ENCODE measurements at places on chromosomes 7 and 10.

DNA sequence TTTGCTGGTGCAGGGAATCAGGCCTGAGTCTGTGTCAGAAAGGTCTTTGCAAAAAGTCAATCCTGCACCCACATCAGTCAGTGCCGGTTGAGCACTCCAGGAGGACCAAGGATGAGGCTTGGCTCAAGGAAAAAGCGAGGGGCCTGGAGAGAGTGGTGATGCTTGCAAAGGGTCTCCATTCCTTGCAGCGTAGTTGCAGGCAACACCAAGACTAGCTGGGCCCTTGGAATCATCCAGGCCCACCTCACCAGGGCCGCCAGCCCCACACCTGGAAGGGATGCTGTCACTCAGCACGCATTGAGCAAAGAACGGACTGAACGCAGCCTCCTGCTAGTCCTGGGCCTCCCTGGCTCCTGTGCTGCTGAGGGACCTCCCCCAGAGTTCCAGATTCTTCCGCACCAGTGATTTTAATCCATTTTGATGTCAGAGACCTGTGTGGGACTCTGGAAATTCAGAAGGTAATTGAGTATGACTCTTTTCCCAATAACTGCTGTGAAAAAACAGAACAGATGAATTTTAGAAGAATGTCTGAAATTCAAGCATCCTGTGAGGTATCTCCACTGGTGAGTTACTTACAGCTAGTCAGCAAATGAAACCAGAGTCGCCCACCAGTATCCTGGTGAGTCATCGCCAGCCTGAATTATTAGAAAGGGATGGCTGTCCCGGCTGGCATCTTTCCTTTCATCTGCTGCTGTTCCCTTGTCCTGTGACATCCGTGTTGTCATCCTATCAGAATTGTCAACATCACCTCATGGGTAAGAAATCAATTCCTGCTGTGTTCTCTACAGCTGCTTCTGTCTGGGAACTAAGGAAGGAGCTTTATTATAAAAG is 150.8 kb upstream of the NPS start:
- DNase-seq = no peak

DNA sequence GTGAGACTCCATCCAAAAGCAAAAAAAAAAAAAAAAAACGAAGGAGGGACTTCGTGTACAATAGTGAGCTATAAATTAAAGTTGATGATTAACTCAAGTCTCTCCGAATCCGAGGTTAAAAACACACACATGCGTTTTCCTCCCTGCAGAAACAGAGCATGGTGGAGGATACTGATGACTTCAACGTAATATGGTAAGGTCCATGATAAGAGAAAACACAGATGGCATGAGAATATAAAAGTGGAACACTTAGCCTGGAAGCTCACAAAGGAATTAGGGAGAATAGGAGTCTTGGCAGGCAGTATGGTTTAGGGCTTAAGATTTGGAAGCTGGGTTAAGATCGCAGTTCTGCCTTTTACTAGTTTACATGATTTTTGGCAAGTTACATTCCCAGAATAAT is 20.1 kb upstream of the GSTK1 start:
- no peak for DNase-seq

DNA sequence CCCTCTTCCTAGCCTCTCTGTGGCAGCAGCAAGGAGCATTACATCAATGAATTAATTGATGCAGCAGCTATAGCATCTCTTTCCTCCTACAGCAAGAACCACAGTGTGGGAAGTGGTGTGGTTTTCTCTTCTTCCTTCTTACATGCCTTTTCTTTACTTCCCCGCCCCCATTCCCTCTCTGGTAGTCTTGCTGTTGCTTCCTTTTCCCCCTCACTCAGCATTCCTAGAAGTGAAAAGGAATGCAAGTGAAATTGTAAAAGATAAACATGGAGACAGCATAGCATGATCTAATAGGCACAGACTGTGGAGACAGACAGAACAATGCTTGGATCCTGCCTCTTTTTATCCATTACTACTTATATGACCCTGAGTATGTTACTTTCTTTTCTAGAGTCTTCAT is 370.5 kb upstream of the BMPER start:
- no peak for DNase-seq

- no peak for DNase-seq
Observed at GRCh38 chr10:113457408-113457807, 95.4 kb upstream of the HABP2 start.

- DNase-seq = no peak
Observed at GRCh38 chr7:18019555-18019954, 8.1 kb downstream of the PRPS1L1 start.

GRCh38 chr7:112370436-112370835 is 79.8 kb upstream of the IFRD1 start:
- no peak for DNase-seq

DNA sequence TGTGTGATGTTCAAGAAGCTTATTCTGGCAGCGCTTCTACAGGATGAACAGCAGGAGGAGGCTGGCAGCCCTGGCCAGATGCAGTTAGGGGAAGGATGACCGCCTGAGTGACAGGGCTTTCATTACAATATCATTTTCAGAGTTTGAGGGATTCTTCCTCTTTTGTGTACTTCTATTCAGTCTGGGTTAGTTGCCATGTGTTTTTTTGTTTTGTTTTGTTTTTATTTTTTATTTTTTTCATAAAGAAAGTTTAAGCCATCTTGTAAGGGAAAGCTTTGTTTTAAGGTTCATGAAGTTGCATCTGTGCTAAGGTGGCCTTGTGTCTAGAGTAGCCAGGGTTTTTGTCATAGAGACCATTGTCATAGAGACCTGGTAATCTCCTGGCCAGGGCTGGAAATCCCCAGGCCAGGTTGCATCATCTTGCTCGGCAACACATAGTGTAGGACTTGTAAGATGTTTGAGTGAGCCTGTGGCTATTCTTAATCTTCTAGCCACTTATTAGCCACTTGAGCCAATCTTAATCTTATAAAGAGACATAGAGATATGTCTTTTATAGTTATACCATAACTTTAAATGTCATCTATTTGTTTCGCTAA is 230.5 kb upstream of the TMEM229A start:
- no peak for DNase-seq

GRCh38 chr7:109178342-109178741 is 608.7 kb downstream of the DNAJB9 start:
- no peak for DNase-seq

- no peak for DNase-seq
Observed at GRCh38 chr10:5959581-5960069, 17.7 kb downstream of the IL15RA start.

GRCh38 chr10:130018265-130018664 is 54.2 kb upstream of the EBF3 start:
- no peak for DNase-seq

- DNase-seq = no peak
Observed at GRCh38 chr7:43763183-43763582, 4.7 kb downstream of the BLVRA start.

DNA sequence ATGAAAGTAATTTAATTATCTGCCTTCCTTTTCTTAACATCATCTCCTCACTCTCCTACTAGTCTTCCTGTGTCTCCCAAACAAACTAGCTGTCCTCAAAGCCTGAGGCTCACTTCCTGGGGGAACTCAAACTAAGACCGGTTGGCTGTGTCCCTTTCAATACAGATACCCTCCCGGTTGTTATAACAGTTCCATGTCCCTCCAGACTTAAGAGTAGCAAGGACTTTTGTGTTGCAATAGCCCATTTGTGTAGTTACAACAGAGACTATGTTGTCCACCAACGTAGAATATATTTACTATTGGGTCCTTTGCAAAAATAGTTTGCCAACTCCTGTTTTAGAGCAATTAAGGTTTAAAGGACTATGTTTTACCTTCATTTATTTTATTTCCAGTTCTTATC is 8.6 kb upstream of the TARP start:
- no peak for DNase-seq

- no peak for DNase-seq
Observed at GRCh38 chr7:22992874-22993840, 20.8 kb downstream of the HYCC1 start.

- DNase-seq = no peak
Observed at GRCh38 chr10:4280461-4281189, 495.6 kb upstream of the KLF6 start.

GRCh38 chr10:113104047-113104446 is 154.0 kb downstream of the TCF7L2 start:
- DNase-seq = no peak

DNA sequence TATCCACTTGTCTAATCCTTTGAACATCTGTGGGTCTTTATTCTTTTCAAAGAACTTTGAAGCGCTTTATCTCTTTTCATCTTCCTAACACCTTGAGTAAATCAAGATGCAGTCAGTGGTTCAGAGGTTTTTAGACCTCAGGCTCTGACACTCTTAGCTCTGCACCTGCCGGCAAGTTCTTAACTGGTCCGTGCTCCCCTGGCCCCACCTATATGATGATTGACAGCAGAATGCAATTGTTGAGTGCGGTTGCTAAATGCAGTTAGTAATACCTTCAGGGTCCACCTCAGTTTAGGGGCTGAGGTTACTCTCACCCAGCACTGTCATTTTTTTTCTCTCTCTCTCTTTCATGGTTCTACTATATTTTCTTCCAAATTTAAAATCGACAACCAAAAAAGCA is 854.2 kb upstream of the AUTS2 start:
- DNase-seq = no peak

- DNase-seq = no peak
Observed at GRCh38 chr10:21675157-21675796, 141.2 kb downstream of the MLLT10 start.

- DNase-seq = no peak
Observed at GRCh38 chr10:58305821-58306220, 29.0 kb upstream of the UBE2D1 start.

- no peak for DNase-seq
Observed at GRCh38 chr7:36217211-36217960, 64.3 kb downstream of the EEPD1 start.

DNA sequence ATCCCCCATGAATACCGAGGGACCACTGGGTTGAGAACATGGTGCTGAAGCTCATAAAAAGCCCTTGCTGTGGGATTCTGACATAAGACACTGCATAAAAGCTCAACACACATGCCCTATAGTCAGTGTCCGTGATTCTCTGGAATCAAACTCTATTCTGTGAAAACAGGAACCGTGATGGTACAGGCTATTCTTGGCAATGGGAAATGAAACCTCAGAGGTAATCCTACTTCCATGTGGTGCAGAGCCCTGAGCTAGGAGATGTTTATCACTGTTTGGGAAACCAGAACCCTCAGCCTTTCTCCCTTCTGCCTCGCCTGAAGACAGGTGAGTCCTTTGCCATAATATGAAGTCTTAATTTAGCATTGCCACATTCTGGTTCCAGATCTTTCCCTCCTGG is 80.8 kb upstream of the PRSS1 start:
- no peak for DNase-seq

- no peak for DNase-seq
Observed at GRCh38 chr7:154886591-154886990, 116.3 kb downstream of the PAXIP1 start.

GRCh38 chr7:66671034-66671433 is 42.4 kb downstream of the KCTD7 start:
- no peak for DNase-seq

- DNase-seq = no peak
Observed at GRCh38 chr7:133957845-133958244, 169.3 kb upstream of the LRGUK start.

DNA sequence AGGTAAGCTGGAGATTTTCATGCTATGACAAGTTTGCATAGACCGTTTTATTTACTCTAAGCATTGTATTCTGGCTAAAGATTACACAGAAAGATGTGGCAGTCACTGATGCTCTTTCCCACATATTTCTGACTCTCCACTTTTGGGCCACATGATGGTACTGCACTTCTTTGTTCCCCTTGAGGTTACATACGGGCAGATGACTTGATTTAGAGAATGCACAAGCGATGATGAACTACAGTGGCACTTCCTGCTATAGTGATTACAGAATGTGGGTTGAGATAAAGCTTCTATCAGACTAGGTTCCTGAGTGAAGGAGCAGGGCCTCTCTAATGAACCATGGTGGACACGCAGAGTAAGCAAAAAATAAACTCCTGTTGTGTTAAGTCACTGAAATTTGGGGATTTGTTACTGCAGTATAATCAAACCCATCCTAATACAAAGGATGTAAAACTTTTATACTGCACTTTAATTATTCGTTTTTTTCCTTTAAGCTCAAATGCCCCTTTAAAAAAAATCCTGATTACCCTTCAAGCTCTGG is 177.9 kb downstream of the TAX1BP1 start:
- DNase-seq = no peak

DNA sequence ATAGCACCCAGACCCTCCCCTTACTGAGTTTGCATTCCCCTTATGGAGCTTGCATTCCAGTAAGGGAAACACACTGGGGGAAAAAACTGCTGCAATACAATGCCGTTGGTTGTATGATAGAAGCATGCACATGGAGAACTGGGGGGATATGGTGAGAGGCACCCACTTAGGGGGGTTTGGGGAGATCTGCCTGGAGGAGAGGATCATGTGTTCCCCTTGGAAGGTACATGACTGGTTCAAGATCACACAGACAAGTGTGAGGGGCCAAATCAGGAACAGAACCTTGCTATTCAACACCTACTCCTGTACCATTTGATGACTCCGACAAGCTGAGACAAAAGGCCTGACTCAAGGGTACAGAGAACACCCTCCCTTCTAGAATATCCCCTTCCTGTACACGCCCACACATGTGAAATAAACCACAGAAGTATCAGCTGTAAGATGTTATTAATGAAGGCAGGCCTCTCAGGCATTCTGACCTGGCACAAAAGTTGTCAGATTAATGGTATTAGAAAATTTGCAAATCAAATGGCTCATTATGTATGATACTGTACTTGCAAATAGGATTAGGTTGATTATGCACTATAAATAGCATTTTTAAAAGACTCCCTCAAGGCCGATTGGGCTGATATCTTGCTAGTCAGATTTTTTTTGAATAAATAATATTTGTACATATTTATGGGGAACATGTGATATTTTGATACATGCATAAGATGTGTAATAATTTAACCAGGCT is 122.2 kb downstream of the NPY start:
- DNase-seq = no peak

GRCh38 chr7:19619122-19619521 is 89.7 kb downstream of the POLR1F start:
- no peak for DNase-seq

- DNase-seq = no peak
Observed at GRCh38 chr10:90328896-90329295, 528.9 kb downstream of the HTR7 start.

- no peak for DNase-seq
Observed at GRCh38 chr7:22855049-22855392, 32.4 kb upstream of the TOMM7 start.

DNA sequence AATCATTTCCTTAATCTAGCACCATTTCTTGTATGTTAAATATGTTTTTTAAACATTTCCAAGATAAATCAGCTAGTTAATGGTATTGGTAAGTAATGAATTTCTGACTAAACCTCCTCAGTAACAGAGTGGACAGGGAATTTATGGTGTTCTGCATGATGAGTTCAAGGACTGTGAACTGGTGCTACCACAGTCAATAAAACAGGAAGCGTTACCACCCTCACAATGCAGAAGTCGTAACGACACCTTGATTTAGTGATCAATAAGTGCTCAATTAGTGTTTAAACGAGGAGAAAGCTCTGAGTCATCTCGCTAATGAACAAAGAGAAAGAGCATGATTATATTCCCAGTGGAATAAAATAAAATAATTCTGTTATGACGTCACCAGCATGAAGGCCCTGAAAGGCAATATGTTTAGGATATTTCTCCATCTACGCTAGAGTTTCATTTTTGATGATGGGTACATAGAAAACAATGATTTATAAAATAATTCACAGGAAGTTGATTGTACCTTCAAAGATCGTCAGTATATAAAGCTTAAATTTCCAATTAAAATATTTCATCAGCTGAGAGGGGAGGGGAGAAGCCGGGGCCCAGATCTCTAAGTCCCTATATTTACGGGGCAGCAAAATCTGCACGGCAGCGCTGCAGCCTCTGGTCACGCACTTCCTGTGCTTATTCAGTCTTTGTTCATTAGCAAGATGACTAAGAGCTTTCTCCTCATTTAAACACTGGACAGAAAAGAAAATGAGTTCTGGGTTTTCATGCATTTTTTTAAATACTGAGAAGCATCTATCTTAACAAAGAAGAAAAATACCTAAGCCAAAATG is 400.5 kb downstream of the PTPRN2 start:
- DNase-seq = no peak

All from left lobe of liver (tissue), 2 donors.